ENCODE measurements at places on chromosomes 11 and 22.

GRCh38 chr11:76152086-76152681 is 54.1 kb downstream of the WNT11 start:
- no peak for DNase-seq

DNA sequence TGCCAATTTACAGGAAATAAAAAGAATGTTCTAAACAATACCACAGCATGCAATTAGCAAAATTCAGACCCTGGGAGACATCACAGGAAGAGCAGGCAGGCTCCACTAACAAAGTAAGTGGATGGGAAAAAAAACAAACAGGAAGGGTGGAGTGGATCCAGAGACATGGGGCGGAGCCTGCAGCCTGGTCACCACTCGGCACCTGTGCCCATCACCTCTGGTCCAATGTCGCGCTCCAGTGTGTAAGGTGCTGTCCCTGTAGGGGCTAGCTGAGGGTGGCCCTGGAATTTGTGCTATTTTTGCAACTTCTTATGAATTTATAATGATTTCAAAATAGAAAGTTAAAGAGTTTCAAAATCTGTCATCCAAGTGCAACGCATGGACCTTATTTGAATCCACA is 11.0 kb upstream of the MOB2 start:
- no peak for DNase-seq

DNA sequence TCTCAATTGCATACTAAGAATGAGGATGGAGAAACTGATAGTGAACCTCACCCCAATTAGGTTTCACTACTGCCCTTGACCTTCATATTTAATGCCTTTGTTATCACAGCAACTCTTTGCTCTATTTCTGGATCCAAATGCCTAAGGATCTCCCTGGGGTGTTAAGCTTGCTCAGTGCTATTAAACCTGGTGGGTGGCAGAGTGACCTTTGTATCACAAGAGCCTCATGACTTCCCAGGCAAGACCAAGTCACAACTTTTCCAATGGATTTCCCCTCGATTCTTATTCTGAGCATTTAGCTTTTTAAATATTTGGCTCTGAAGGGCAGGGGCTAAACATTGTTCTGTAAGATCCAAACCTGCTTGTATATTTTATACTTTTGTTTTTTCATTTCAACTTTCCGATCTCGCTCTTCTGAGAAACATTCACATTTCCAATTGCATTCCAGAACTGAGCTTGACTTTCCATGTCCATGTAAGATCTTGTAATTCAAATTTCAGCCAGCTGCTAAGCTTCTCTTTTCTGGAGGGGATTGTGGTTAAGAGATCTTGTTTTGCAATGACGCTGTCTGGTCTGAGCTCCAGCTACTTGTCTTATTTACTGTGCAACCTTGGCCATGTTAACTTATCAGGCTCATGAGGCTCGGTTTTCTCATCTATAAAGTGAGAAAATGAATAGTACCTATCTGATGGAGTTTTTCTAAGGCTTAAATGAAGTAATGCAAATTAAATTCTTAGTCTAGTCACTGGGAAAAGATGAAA is 6.4 kb upstream of the EHF start:
- DNase-seq, result peak; percentile 86

- no peak for DNase-seq
Measured at GRCh38 chr11:31375879-31376278, 6.2 kb downstream of the DNAJC24 start.

GRCh38 chr11:12461516-12461915 is 84.1 kb downstream of the PARVA start:
- DNase-seq, result no peak

DNA sequence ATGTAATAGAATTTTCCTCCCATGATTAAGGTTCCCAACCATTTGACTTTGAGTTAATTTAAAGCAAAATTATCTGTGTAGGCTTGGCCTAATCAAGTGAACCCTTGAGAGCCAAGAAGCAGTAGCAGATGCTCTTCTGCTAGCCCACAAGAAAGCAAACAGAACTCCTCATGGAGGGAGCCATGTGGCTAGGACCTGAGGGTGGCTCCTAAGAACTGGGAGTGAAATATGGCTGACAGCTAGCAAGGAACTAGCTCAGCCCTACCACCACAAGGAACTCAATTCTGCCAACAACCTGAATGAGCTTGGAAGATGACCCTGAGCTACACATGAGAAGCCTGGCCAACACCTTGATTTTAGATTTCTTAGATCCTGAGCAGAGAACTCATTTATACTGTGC is 167.7 kb downstream of the WNT11 start:
- no peak for DNase-seq

GRCh38 chr22:36149441-36149840 is 11.1 kb downstream of the APOL3 start:
- DNase-seq, result peak; percentile 30

DNA sequence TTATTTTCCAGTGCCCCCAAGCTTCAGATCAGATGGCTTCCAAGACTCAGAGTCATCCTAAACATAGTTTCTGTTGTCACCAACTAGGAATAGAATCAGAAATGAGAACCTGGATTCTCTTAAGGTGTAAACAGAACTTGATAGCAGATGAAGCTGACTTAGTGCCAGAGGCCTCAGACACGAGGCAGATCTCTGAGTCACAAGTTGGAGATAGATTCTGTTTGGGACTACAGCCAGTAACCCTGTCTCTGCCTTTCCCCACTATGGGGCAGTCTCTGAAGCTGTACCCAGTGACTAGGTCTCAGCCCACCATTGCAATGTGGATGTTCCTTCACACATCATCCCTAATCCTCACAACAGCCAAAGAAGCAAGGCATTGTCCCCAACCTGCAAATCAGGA is 25.4 kb downstream of the NEU3 start:
- no peak for DNase-seq

GRCh38 chr22:21919526-21920307 is 32.9 kb downstream of the PPM1F start:
- no peak for DNase-seq

- DNase-seq, result no peak
Measured at GRCh38 chr11:85946221-85946620, 91.0 kb downstream of the CCDC83 start.

GRCh38 chr11:5004424-5005274 is 10.0 kb downstream of the OR51L1 start:
- peak; percentile 11 for DNase-seq

DNA sequence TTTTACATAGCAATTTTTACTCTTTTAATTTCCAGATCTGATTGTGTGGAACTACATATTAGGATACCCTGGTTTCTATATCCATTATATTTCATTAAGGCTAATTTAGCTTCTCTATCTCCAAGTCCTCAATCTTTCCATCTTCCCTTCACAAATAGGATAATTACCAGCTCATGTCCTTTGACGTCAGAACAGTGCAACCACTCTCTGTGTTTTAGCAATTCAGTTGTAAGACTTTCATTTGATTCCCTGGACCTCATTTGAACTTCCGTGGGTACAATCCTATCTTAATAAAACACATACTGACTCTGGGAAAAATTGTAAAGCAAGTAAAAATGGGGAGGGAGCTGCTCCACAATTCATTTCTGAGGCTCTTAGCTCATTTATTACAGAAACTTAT is 52.8 kb downstream of the FAM76B start:
- no peak for DNase-seq

DNA sequence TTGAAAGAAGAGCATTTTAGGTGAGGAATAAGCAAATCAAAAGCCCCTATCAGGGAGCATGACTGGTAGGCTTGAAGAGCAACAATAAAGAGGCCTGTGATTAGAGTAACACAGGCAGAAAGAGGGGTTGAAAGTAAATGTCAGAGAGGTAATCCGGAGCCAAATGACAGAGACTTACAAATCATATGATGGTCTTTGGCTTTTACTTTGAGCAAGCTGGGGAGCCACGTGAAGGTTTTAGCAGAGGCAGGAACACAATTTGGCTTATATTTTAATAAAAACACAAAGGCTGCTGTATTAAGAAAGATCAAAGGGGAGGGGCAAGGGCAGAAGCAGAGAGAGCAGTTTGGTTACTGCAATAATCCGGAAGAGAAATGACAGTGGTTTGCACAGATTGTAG is 12.8 kb upstream of the NARS2 start:
- no peak for DNase-seq
